ENCODE measurements at places on chromosomes 11 and 22.

- DNase-seq: no peak
These were observed 17.9 kb upstream of the CTSD start for GRCh38 chr11:1781593-1781975.

DNA sequence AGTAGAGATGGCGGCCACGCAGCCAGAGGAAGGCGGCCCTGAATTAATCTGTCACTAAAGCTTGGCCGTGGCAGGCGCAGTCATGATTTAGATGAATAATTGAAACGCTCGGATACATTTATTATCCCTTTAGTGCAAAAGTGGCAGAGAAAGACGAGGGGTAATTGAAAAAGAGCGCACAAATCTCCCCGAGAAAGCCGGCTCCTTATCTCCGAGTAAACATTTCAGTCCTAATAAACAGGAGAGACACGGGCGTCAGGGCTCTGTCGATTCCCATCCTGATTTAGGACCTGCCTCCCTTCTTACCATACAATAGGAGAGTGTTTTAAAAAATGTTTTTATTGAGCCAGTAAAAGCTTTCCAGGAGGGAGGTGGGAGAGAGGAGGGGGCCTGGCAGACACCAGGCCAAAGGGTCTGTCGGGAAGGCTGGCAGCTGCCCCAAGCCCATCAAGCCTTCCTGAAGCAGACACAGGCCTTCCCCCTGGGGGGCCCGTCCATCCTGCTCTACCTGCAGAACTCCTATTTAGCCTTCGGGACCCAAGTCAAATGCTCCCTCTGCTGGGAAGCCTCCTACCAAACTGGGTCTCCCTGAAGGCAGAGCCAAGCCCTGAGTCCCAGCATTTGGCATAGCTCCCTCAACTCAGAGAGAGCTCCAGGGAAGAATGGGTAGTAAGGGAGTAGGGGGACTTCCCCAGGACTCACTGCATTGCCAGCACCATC is 22.8 kb downstream of the OTUB1 start:
- no peak for DNase-seq

- no peak for DNase-seq
These were observed 120.5 kb upstream of the FGF3 start for GRCh38 chr11:69939551-69940245.

DNA sequence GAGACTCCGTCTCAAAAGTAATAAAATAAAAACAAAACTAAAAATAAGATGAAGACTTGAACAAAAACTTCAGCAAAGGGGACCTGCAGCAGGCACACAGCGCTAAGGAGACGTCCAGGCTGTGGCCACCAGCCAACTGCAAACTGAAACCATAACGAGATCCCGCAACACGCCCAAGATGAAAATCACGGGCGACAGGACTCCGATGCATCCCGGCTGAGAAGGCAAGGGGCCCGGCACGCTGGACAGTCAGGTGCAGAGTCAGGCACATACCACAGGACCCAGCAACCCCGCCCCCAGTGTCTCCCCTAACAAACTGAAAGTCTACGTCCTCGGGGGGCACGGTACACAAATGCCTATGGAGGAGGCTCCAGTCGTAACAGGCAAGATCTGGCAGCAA is 9.2 kb downstream of the HRAS start:
- DNase-seq: no peak

- no peak for DNase-seq
These were observed 62.6 kb downstream of the FDX1 start for GRCh38 chr11:110492321-110492685.

DNA sequence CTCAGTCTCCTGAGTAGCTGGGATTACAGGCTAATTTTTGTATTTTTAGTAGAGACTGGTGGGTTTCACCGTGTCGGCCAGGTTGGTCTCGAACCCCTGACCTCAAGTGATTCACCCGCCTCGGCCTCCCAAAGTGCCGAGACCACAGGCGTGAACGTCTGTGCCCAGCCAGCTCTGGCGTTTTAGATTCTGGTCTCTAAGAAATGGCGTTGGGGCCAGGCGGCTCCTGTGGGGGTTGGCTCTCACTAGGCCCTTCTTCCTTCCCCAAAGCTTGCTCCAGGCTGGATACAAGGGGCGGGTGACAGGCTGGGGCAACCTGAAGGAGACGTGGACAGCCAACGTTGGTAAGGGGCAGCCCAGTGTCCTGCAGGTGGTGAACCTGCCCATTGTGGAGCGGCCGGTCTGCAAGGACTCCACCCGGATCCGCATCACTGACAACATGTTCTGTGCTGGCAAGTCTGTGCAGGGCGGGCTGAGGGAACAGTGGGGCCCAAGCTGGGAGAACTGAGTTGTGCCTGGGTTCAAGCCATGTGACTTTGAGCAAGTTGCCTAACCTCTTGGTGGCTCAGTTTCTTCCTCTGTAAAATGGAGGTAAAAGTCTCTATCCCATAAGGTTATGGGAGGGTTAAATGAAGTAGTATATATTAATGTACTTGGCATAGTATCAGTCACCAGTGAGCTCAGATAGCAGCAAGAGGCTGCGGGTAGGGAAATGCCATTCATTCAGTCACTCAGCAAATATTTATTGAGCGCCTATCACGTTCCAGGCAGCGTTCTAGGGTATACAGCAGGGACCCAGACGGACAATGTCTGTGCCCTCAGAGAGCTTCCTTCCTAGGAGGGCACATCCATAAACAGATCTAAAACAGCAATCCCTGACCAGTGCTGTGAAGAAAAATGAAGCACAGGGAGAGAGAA is 10.4 kb downstream of the F2 start:
- DNase-seq: no peak

DNA sequence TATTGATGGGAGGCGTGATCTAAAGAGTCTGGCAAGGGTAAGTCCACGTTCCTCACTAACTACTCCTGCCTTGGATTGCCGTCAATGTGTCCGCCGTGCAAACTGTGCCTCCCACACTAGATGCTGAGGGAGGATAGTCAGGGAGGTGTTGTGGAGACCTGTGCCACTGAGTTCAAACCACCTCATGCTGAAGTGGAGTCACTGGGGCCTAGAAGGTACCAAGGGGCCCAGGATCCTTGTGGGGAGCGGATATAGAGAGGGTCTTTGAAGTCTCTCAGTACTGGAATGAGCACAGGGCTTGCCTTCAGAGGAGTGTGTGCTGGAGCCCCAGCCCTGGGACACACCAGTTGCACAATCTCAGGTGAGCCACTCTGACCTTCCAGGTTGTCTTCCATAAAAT is 27.1 kb upstream of the TMPRSS4 start:
- no peak for DNase-seq

Data from stimulated activated naive CD4-positive, alpha-beta T cell treated with Interleukin-2 at 50 U/mL for 16 hours (primary cell).